Sigmoid colon (tissue), 7 donors: ENCODE measurements at places on chromosomes 3 and 15.

GRCh38 chr3:195031574-195032003 lies 239.4 kb downstream of the XXYLT1 start:
- DNase-seq = no peak

- DNase-seq = no peak
Observed at GRCh38 chr3:10228248-10228950, 19.9 kb upstream of the TATDN2 start.

DNA sequence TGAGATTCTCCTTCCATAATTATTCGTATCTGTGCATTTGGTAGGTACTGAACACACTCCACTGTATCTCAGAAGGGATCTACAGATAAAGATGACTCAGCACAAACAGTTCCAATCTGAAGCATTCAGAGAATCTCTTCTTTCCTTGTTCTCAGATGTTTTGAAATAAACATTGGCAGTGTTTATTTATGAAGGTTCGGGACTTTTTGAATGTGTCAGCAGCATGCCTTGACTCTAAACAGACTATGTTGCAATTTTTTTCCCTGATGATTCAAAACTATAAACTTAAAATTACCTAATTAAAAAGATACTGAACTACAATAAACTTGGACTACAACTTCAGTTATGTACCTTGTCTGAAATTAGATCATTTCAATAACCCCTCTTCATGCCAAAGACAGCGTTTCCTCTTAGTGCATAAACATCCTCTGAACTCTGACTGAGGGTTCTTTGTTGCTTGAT lies 612.9 kb upstream of the TBL1XR1 start:
- DNase-seq = no peak

DNA sequence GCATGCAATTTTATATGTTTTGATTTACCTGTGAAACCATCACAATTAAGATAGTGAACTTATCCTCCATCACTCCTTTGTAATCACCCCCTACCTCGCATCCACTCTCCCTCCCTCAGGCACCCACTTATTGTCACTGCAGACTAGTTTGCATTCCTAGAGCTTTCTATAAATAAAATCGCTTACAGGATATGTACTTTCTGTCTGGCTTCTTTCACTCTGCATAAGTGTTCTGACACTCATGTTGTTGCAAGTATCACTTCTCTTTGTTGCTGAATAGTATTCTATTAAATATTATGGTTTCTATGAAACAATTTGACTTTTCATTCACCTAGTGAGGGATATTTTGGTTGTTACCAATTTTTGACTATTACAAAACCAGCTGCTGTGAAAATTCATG lies 139.3 kb downstream of the RSRC1 start:
- no peak for DNase-seq

DNA sequence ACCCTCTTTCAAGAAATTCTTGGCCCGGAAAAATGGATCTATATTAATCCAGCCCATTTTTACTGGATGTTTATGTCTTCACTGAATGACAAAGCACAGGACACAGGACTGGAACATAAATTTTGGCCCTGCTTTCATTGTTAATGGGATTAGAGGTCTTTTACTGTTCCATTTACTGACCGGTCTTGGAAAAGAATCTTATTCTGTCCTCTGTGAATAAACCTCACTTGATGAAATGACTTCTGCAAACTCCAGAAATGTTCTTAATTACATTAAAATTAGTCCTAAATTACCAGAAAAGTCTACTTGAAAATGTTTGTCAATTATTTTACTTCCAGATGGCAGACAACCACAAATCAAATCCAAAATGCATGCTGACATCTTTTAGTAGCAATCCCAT lies 79.3 kb upstream of the SLC24A5 start:
- no peak for DNase-seq

- DNase-seq = peak; percentile 78
Observed at GRCh38 chr3:124834723-124835718, 52.1 kb downstream of the ITGB5 start.

DNA sequence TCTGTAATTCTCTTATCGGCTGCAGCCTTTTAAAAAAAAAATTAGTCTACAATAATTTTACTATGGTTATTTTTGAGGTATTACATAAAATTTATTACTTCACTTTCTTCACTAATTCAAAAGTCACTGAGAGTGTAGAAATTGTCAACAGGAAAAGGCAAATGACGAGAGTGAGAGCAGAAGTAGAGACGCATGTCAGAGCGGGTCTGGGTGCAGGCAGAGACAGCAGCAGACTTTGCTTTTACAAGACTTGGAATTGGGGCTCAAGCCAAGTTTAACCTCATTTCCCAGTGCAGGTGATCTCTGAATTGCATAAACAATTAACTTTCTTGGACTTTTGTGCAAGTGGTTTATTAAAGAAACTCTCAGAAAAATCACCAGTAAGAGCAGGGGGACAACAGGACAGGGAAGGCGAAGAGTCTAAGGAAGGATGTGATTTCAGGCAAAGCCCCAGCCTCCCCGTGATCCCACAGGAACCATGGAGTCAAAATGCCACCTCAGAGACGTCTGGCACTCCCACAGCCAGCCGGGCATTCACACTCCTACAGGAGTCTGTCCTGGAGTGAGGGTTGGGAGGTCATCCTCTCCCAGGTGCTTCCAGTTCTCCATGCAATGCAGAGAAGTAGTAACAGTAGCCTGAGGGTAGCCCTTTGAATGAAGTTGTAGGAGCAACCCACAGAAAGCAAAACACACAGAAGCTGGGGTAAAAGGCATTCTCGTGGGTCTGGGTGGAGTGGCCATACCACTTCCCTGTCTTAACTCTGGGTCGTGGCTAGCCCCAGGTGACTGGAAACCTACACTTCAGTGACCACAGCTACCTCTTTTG lies 274.0 kb upstream of the TGFBR2 start:
- DNase-seq = no peak

DNA sequence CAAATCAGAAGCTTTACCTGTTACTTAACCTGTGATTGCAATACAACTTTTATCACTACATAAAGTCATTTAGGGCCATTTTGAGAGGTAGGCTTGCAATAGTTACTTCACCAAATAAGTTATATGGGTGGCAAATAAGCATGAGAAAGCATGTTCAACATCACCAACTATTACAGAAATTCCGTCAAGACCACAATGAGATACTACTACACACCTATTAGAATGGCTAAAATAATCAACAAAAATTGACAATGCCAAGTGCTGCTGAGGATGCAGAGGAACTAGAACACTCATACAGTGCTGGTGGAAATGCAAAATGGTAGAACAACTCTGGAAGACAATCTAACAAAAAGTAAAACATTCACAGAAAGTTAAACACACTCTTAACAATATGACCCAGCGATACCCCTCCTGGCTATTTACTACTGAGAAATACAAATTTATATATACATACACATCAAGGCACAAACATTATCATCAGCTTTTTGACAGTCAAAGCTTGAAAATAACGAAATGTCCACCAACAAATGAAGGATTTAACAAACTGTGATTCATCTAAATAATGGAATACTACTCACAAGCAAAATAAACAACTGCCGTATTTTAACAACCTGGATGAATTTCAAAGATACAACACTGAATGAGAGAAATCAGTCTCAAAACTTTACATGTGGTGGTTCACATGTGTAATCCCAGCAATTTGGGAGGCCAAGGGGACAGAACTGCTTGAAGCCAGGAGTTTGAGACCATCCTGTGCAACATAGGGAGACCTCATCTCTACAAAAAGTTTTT lies 82.9 kb downstream of the MYO9A start:
- no peak for DNase-seq

DNA sequence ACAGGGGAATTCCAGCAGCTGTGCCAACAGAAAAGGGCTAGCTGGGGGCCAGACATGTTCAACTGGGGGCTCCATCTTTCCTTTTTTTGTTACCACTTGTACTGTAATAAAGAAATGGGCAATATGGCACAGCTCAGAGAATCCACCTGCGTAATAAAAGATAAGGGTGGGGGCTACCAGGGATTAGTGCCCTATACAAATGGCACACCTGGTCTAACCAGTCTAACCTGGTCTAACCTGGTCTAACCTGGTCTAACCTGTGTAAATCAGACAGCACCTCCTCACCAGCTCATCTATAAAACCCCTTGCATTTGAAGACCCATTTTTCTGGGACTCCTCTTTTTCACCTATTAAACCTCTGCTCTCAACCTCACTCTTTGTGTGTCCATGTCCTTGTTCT lies 26.2 kb upstream of the CLDN16 start:
- DNase-seq = no peak

- no peak for DNase-seq
Observed at GRCh38 chr3:58386626-58387365, 46.8 kb downstream of the PDHB start.

- DNase-seq = no peak
Observed at GRCh38 chr3:24087469-24087868, 142.4 kb downstream of the NR1D2 start.

DNA sequence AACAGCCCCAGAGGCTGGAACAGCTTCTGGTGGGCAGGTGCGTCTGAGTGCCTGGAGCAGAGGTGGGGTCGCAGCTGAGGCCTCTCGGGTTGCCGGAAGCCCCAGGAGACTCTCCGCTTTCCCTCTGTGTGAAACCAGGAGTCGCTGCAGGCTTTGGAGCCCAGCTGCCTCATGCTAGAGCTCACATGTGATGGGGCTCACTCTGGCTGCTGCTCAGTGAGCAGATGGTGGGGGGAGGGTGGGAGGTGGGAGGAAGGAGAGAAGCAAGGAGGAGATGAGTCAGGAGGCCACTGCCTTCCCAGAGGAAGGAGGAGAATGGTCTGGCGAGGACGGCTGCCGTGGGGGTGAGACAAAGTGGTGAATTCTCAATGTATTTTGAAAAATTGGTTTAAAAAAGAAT lies 290.1 kb upstream of the CHRNA7 start:
- DNase-seq = no peak

DNA sequence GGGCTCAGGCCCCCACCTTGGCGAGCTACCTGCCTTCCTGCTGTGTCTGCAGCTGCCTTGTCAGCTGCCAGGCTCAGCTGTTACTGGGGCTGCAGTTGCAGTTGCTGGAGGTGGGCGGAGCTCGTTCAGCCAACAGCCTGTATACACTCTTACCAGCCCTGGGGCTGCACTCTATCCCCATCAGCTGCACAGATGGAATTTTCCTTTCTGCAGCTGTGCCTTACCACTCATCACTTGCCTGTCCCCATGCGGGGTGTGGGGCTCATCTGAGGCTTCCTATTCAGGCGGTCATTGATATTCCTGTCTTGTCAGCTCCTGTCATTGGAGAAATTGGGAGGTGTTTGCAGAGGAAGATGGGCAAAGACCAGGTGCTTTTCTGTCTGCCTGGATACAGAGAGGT lies 9.1 kb upstream of the SYN2 start:
- no peak for DNase-seq

DNA sequence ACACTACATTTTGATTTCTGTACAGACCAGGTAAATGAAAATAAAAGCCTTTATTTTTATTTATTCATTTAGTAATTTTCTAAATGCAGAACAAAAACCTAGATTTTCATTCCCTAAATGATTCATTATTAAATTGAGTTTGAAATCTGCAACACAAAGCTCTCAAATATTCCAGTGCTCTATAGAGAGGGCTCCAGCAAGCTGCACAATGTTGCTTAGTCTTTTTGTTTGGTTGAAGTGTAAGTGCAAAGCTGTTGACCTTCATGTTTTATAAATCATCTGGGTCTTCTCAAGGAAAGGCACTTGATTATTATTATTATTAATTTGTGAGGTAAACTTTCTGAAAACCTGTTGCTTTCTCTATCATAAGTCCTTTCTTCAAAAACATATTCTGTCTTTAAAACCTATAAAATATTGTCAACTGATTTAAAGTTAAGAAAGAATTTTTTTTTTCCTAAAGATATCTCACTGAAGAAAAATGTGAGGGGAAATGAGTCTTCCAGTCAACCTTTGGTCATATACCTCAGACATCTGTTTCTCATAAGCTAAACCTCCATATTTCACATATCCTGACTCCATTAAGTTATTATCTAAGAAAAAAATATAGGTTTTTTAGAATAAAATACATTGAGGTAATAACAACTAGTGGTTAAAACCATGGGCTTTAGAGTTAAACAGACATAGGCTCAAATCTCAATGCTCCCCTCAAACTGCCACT lies 100.7 kb downstream of the ZIC4 start:
- DNase-seq = no peak
